ENCODE measurements at places on chromosomes 7 and 10.

DNA sequence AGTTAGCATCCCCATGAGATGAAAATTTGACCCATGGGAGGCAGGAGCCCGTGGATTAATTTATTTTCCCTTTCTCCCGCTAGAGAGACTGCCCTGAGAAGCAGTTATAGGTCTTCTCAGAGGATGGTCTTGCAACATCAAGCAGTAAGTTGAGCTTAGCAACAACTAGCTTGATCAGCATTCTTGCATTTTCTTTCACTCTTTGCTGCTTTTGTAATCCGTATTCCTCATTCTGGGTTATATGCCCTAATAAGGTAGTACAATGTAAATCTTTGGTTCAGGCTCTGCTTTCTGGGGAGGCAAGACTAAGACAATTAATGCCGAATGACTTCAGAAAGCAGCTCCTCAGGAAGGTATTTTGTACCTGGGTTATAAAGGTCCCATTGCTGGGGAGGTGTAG is 146.8 kb downstream of the FZD1 start:
- no peaks in the 10 kb centered on the region for H3K36me3 ChIP-seq
- H3K27ac ChIP-seq = no peak overlapping the region
- DNase-seq = no peak
- H3K27me3 ChIP-seq = no peaks in the 10 kb centered on the region
- no peak overlapping the region for H3K4me3 ChIP-seq

GRCh38 chr7:151142686-151143040 is 24.8 kb downstream of the GBX1 start:
- H3K4me1 ChIP-seq = no peaks in the 10 kb centered on the region
- no peaks in the 10 kb centered on the region for H3K36me3 ChIP-seq
- no peaks in the 10 kb centered on the region for H3K27me3 ChIP-seq

- H3K4me3 ChIP-seq = no peak overlapping the region
Observed at GRCh38 chr10:104130041-104130440, 8.1 kb downstream of the SFR1 start.

DNA sequence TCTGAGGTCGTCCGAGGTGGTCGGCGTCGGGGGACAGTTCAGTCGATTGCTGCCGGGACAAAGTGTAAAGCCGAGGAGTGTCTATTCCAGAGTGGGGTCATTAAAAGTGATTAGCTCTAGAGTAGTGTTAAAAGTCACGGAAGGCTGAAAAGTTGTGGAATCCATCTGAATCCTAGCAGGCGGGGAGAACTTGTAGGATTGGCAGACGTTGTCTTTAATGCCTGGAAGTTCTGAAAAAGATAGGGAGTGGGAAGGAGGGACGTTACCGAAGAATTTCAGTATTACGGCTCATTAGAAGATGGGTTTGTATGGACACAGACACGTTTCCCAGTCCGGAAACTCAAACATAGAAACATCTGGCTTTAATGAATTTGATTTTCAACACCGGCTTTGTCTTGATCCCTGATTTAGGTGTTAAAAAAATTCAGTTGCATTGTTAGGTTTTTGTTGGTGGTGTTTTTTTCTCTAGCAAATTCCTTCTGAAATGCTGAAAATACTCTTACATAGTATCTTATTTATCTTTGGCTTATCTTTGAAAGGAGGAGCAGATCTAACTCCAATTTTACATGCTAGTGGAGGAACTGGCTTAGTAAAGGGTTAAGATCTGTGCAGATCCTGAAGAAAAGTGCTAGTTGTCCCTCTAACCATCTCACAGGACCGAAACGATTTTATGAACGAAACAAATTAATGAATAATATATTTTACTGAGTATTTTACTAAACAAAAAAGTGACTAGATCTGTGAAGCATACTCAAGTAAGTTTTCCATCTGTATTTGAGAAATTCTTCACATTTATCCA is 900 bp downstream of the MKLN1 start:
- DNase-seq = peak; percentile 20
- peak overlapping the region; percentile 64 for H3K27ac ChIP-seq
- no peaks in the 10 kb centered on the region for H3K36me3 ChIP-seq
- H3K4me1 ChIP-seq = peaks cover 20% of the 10 kb centered on the region
- no peaks in the 10 kb centered on the region for H3K27me3 ChIP-seq

DNA sequence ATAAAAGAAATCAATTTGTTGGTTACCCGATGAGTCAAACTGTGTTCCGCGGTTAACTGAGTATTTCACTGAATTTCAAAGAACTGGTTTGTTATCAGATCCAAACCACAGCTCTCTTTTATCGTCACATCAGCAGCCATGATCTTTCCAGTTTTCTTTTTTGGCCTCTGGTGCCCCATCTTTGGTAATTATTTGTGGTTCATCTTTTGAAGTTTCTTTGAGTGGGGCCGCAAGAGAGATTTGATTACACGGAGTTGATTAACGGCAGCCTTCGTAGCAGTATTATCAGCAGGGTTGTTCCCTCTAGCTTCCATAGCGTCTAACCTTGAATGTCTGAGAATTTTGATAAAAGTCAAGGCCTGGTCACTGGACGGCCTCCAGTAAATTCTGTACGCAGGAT is 154.9 kb upstream of the TNRC18 start:
- H3K36me3 ChIP-seq = no peaks in the 10 kb centered on the region
- DNase-seq = no peak
- H3K4me3 ChIP-seq = no peak overlapping the region
- H3K27me3 ChIP-seq = peaks cover 61% of the 10 kb centered on the region
- H3K4me1 ChIP-seq = no peaks in the 10 kb centered on the region
- H3K27ac ChIP-seq = no peak overlapping the region

- no peaks in the 10 kb centered on the region for H3K36me3 ChIP-seq
- no peaks in the 10 kb centered on the region for H3K27me3 ChIP-seq
- no peak for DNase-seq
Observed at GRCh38 chr7:132296820-132297219, 279.4 kb downstream of the PLXNA4 start.

GRCh38 chr7:53218730-53219504 is 183.5 kb downstream of the POM121L12 start:
- no peak for DNase-seq
- H3K4me3 ChIP-seq = no peak overlapping the region
- H3K27ac ChIP-seq = no peak overlapping the region
- H3K4me1 ChIP-seq = no peaks in the 10 kb centered on the region

GRCh38 chr10:75205908-75206307 is 4.7 kb upstream of the VDAC2 start:
- no peak for DNase-seq
- H3K27me3 ChIP-seq = no peaks in the 10 kb centered on the region
- H3K4me3 ChIP-seq = no peak overlapping the region
- H3K36me3 ChIP-seq = no peaks in the 10 kb centered on the region
- H3K27ac ChIP-seq = no peak overlapping the region

DNA sequence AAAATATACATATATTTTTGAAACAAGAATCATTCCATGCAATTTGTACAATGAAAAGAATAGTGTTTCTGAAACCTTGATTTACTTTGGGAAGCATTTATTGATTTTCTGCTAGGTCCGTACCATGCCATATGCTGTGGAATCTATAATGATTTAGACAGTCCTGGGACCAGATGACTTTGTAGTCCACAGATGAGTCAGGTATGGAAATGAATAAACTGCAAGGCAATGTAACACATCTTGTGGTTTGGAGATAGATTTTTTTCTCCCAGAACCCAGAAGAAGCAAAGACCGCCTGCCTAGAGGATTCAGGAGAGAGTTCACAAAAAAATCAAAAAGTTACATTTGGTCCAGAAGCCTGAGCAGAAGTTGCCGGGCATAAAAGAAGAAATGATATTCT is 190.4 kb downstream of the GPR37 start:
- H3K4me3 ChIP-seq = no peak overlapping the region
- no peak for DNase-seq
- H3K36me3 ChIP-seq = no peaks in the 10 kb centered on the region
- no peaks in the 10 kb centered on the region for H3K27me3 ChIP-seq
- no peak overlapping the region for H3K27ac ChIP-seq

Data from MM.1S (cell line).